ENCODE measurements at places on chromosomes 11 and 22. TPM values are rescaled to one million over a fixed set of nuclear protein-coding genes. Genes with fewer than 3 reads are reported as not detected.

GRCh38 chr11:126703662-126704061 is 296.9 kb downstream of the KIRREL3 start:
- no peak for DNase-seq

DNA sequence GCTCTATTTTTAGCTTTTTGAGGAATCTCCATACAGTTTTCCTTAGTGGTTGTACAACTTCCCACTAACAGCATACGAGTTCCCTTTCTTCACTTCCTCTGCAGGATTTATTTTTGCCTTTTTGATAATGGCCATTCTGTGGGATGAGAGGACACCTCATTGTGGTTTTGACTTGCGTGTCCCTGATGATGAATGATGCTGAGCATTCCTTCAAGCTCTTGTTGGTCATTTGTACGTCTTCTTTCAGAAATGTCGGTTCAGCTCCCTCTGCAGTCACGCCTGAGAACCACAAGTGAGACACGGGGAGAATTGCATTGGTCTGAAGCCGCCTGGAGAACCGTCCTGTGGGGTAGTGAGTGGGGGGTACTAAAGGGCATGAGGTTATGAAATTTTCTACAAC is 2.0 kb upstream of the KRTAP5-10 start:
- DNase-seq: peak; percentile 61

- DNase-seq: no peak
Observed at GRCh38 chr11:2792381-2793250, 92.8 kb upstream of the KCNQ1OT1 start.

- DNase-seq: peak; percentile 49
Observed at GRCh38 chr11:78080818-78081495, 1.3 kb upstream of the NDUFC2 start.

DNA sequence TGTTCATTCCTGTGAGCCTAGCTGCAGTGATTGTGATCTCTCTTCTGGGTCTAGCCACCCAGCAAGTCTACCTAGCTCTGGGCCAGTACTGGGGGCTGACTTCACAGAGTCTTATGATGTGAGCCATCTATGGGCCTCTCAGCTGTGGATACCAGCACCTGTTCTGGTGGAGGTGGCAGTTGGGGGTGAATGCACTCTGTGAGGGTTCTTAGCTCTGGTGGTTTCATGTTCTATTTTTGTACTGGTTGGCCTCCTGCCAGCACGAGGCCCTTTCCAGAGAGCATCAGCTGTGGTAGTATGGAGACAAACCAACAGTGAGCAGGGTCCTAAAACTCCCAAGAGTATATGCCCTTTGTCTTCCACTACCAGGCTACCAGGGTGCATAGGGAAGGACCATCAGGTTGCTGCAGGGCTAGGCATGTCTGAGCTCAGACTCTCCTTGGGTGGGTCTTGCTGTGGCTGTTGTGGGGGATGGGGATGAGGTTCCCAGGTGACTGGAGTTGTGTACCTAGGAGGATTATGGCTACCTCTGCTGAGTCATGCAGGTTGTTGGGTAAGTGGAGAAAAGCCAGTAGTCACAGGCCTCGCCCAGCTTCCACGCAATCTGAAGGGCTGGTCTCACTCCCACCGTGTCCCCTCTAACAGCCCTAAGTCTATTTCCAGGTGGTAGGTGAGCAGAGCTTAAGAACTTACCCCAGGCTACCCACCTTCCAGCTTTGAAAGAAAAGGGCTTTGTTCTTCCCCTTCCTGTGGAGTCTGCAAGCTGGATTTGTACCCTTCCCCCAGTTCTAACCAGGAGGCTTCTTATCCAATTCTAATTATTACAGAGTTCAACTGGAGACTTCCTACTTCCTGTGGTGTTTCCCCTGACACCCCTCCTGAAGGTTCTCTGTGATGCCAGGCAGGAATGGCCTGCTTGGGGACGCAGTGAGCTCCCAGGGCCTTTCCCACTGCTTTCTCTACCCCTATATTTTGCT is 250.7 kb downstream of the LUZP2 start:
- DNase-seq: no peak

DNA sequence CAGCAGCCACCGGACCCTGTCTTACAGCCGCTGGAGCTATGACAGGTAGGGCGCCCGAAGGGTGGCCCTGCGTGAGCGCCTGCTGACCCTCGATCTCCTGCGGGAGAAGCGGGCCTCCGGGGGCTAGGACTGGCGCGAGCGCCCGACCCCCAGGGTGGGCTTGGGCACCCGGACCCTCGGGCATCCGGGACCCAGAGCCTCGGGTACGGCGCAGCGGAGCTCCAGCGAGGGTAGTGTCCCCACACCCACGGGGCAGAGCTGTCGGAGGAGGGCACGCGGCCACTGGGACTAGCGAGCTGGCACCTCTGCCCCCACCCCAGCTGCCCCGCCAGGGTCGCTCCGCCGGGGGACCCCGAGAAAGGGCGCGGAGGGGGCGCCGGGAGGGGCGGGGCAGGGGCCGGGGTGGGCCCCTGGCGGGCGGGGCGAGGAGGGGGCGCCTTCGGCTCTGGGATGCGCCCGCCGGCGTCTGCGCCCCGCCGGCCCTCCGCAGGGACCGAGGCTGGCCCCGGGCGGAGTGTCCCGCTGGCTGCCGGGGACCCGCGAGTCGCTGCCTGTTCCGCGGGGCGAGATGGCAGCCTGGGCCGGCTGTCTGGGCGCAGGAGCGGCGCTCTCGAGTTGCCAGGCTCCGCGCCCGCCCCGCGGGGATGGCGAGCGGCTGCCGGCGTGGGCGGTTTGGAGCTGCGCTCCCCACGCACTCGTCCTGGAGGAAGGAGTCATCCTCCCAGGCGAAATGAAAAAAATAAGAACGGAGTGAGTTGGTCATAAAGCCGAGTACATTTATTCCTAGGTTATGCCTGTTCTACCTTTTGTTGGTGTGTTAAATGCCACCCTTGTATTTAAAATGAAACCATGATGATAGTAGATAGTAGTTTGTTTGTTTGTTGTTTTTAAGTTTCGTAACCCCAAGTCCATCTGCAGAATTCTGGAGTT is 32.4 kb downstream of the EIF3F start:
- DNase-seq: peak; percentile 25

NAP1L4 gene
- total RNA-seq: 79.1 TPM

RANBP1 gene
- 1,301 TPM for total RNA-seq
